ENCODE measurements at places on chromosomes 4 and X.
A peak's percentile ranks its signal among the peaks of the same experiment; 100 is the strongest.

- no peak for DNase-seq
Observed at GRCh38 chr4:134202166-134202956, 772 bp upstream of the PABPC4L start.

- DNase-seq = no peak
Observed at GRCh38 chr4:140255927-140256326, 101.9 kb upstream of the MAML3 start.

- DNase-seq = no peak
Observed at GRCh38 chr4:46956451-46956850, 36.9 kb downstream of the GABRA4 start.

GRCh38 chrX:24081661-24082154, 27.0 kb downstream of the EIF2S3 start:
- peak; percentile 6 for DNase-seq

- no peak for DNase-seq
Observed at GRCh38 chr4:40262077-40262528, 65.3 kb downstream of the RHOH start.

- DNase-seq = no peak
Observed at GRCh38 chr4:131337936-131338335, 1811.2 kb upstream of the PCDH10 start.

- no peak for DNase-seq
Observed at GRCh38 chr4:113858924-113859323, 97.4 kb upstream of the CAMK2D start.

- no peak for DNase-seq
Observed at GRCh38 chrX:139192386-139192961, 338.1 kb upstream of the F9 start.

- no peak for DNase-seq
Observed at GRCh38 chrX:118347736-118348135, 1.8 kb downstream of the WDR44 start.

GRCh38 chrX:10944136-10944885, 166.8 kb upstream of the HCCS start:
- no peak for DNase-seq

DNA sequence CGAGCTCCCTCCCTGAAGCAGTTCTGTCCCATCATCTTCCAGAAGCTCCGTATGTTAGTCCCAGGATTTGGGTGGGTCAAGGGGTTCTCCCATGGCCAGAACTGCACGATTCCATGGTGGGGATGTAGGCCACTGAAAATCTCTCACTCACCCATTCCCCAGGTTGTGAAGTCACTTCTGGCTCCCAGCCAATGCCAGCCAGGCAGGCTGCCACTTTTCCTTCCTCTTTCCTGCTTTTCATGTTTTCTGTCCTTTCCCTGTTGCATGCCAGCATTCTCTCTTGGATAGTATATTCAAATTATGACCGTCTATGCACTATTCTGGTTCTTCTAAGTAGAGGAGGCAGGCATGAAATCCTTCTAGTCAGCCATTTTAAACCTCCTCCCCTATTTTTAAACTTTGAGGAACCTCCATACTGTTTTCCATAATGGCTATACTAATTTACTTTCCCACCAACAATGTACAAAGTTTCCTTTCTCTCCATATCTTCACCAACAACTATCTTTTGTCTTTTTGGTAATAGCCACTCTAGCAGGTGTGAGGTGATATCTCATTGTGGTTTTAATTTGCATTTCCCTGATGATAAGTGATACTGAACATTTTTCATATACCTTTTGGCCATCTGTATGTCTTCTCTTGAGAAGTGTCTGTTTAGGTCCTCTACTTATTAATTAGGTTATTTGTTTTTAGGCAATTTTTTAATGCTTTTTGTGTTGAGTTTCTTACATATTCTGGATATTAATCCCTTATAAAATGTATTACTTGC, 182.1 kb upstream of the TET2 start:
- DNase-seq = no peak

DNA sequence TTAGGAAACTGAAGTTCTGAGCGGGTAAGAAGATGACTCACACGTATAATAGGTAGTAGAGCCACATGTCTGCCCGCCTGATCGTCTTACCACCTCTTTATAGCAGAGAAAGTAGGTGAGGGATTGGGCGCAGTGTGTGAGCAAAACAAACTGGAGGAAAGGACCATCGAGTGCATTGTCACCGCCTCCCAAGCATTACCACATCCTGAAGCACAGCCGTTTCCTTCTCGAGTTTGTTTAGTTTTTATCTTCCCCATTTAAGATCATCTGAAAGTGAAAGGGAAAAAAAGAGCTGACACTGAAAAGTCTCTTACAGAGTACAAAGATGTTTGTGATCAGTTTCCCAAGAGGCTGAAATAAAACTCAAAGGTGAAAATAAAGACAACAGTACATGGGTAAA, 14.8 kb downstream of the PDK3 start:
- no peak for DNase-seq

Measured in stimulated activated CD8-positive, alpha-beta memory T cell treated with anti-CD3 and anti-CD28 coated beads, Interleukin-4, amount 100 ng/mL, for 1 hour (primary cell).